ENCODE measurements at places on chromosomes 12 and 14.

DNA sequence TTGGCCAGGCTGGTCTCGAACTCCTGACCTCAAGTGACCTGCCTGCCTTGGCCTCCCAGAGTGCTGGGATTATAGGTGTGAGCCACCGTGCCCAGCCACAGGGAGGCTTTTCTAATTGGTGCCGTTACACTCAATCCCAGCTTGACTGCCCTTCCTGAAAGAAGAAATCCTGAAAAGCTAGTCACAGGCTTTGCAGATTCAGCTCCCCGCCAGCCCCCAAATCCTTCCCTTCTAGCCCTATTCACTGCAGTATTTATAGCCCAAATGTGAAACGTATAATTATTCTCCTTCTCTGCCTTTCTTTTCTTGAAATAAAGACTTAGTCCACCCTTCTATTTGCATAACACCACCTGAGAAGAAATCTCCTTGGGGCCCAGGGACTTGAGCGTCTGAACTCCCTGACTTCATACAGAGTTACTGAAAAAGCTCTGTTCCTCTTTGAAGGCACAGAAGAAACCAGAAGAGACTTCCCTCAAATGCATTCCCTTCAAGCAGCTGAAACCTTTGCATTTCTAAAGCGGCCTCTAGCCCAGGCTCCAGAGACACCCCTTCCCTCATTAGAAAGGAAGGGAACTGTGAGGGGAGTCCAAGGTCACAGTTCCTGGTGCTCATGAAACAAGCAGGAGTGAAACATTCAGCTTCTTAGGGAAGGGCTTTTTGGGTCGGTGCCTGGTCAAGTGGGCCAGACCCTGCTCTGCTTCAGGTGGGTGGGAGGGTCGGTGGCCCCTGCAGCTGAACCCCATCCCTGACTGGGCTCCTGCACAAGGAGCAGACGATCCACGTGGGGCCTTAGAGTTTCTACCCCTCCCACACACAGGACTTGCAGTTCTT, 42.3 kb upstream of the BATF start:
- no peak for DNase-seq

DNA sequence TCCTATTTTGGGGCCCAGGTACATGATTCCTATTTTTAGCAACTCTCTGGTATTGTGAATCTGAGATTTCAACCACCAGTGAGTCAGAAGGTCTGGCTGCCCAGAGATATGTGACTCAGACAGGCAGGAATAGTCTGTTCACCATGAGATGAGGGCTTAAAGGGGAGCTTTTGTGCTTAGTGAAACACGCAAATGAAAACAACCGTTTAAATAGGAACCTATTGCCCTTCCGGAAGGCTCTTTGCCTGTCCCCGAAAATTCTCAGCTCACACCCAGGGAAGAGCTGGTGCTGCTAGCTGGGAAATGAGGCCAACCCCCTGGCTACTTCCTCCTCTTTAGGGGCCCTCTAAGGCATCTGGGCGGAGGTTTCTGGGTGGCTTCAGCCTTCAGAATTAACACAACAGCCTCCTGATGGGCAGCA, 283.6 kb downstream of the CACNA1C start:
- no peak for DNase-seq

DNA sequence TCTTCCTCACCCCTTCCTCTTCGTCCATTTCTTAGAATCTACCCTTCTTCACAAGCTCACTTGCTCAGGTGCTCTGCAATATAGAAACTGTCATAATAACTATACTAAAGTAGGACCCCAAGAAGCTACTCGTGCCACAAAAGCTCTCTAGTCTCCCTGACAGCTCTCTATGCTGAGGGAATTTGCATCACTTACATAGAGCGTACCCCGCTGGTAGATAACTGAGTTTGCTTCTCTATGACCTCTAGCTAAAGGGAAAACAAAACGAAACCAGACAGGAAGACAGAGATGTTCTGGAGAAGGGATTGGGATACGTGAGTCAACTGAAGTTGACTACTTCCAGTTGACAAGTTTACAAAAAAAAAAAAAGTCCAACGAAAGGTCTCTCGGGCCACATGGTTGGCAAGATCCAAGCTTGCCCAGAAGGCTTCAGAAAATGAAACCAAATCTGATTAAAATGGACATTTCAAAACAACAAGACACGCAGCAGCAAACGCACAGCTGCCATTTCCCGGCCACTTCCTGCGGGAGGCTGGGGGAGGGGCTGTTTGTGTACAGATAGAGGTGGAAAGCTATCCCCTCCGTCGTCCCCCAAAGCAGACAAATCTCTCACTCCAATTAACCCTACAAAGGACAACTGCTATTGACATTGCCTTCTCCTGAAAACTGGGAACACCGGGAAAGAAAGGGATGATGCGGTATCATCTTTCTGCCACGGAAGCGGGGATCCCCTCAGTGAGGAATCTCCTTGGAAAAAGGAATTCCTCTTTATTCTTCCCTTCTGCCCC, 1.3 kb downstream of the BAZ2A start:
- no peak for DNase-seq

DNA sequence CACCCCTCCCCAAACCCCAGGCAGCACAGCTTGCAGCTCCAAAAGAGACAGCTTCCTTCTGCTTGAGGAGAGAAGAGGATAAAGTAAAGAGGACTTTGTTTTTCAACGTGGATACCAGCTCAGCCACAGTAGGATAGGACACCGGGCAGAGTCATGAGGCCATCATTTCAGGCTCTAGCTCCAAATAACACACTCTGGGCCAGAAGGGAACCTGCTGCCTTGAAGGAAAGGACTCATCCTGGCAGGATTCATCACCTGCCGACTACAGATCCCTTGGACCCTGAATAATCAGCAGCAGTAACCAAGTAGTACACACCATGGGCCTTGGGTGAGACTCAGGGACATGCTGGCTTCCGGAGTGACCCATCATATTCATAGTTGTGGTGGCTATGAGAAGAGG, 10.4 kb upstream of the CKAP4 start:
- DNase-seq = no peak

DNA sequence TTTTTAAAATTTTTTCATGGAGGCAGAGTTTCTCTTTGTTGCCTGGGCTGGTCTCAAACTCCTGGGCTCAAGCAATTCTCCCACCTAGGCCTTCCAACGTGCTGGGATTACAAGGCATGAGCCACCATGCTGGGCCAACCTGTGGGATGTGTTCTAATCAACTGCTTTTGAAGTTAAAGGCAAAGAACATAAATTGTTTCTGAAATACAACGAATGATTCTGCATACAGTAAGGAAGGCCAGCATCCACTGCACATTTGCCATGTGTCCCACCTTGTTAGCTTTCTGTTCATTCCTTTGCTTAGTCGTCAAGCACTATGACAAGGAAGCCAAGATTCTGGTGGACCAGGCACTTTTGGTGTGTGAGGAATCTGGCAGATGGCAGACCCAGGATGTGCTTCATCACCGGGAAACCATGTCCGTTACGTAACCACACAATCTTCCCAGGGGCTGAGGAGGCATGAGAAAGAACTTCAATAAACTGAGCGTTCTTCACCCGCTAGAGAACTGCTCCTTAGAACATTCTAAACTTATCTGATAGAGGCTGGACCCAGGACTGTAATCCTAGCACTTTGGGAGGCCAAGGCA, 24.5 kb downstream of the MOK start:
- DNase-seq = no peak

Data from hypothalamus (tissue), 51 donors.